ENCODE measurements at places on chromosomes 1 and 21. TPM values are rescaled to one million over a fixed set of nuclear protein-coding genes. Genes with fewer than 3 reads are reported as not detected.

- no peak for DNase-seq
Observed at GRCh38 chr1:199273837-199274379, 635.1 kb downstream of the PTPRC start.

CAPZA1 gene
- 60.6 TPM for total RNA-seq

GRCh38 chr1:241870336-241870735 lies 22.3 kb downstream of the EXO1 start:
- no peak for DNase-seq

DNA sequence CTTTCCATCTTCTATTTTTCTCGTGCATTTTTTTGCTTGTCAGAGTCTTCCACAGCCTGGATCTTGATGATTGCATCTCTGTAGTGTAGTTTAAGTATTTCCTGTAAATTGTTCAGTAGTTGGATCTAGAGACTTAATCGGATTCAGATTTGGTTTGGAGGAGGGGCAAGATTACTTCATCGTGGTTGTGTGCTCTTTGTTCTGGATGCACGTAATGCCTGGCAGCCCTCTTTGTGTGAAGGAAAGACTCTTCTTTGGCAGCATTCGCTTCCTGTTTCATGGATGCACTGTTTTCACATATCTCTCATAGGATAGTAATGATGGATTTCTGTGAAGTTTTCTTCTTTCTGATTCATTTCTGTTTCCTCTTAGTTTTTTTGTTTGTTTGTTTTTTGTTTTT lies 14.2 kb downstream of the SEMA4A start:
- DNase-seq = no peak

DUSP10 gene
- 10.9 TPM for total RNA-seq

GIPC2 gene
- 3.6 TPM for total RNA-seq

DNA sequence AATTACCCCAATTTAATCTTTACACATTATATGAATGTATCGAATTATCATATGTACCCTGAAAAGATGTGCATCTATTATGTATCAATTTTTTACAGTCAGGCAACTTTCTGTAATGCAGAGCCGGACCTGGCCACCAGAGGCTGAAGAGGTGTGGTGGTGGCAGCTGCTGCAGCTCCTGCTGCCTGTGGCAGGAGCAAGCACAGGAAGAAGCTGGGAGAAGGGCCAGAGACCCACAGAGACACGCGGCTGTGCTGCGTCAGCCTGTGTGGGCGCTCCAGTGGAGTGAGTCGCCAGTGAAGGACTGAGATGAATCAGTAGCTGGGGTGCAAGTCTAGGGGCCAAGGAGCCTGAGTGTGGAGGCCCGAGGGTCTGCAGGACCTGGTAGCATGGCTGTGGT lies 74.3 kb upstream of the COG2 start:
- DNase-seq = no peak

DNA sequence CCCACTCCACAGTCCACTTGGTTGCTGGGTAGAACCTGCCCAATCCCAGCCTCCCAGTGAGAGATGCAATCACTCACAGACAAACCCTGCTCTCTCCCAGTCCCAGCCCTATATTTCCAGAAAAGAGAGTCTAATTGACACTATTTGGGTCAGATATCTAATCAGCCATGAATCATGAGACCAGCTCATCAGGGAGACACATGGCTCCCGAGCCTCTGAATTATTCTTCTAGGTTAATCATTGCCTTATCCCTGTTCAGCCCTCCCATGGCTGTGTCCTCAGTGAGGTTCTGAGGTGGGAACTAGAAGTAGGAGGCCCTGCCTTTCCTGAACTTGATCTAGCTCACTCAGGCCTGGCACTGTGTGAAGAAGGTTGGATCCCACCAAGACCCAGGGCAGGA lies 49.9 kb upstream of the ZC3H12A start:
- no peak for DNase-seq

DNA sequence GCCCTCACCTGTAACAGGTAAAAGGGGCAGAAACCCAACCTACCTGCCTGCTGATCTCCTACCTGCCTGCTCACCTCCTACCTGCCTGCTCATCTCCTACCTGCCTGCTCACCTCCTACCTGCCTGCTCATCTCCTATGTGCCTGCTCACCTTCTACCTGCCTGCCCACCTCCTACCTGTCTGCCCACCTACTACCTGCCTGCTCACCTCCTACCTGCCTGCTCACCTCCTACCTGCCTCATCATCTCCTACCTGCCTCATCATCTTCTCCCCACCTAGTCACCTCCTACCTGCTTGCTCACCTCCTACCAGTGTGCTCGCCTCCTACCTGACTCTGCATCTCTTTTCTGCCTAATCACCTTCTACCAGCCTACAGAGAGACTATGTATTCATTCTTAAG lies 452.9 kb downstream of the MATN1 start:
- DNase-seq = no peak

GRCh38 chr1:147534386-147534785 lies 6.9 kb upstream of the BCL9 start:
- no peak for DNase-seq

GRCh38 chr21:42711667-42712066 lies 58.2 kb downstream of the PDE9A start:
- no peak for DNase-seq

DNA sequence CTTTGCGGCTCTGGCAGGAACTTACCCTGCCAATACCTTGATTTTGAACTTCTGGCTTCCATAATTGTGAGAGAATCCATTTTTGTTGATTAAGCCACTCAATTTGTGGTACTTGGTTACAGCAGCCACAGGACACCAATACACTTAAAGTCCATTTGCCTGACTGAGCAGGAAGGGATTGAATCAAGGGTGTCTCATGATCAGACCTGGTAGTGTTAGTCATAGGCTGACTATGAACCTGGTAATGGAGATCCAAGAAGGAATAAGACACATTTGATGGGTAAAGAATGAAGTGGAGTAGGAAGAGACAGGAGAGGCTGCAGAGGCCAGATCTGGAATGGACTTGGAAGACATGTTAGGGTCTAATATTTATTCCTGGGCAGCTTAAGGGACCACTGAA lies 31.2 kb upstream of the MAP1LC3C start:
- no peak for DNase-seq

TPM3 gene
- 130 TPM for total RNA-seq

DNA sequence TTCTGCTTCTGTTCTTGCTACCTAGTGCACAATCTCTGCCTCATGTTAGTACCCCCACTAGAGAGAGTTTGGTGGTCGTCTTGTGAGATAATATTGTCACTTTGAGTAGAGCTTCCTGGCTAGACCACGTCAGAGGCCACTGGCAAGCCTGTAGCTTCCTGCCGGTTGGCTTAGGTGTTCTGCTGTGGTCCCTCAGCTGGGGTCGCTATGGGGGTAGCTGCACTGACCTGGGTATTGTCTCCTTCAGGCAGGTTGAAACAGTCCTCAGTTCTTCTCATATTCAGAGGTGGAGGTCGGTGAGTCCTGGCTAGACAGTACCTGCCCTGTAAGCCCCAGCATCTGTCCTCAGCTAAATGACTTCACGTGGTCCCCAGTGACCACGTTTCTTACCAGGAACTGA lies 86.2 kb downstream of the C1orf94 start:
- DNase-seq = no peak

GRCh38 chr1:24275510-24275909 lies 43.6 kb upstream of the GRHL3 start:
- DNase-seq = no peak

DNA sequence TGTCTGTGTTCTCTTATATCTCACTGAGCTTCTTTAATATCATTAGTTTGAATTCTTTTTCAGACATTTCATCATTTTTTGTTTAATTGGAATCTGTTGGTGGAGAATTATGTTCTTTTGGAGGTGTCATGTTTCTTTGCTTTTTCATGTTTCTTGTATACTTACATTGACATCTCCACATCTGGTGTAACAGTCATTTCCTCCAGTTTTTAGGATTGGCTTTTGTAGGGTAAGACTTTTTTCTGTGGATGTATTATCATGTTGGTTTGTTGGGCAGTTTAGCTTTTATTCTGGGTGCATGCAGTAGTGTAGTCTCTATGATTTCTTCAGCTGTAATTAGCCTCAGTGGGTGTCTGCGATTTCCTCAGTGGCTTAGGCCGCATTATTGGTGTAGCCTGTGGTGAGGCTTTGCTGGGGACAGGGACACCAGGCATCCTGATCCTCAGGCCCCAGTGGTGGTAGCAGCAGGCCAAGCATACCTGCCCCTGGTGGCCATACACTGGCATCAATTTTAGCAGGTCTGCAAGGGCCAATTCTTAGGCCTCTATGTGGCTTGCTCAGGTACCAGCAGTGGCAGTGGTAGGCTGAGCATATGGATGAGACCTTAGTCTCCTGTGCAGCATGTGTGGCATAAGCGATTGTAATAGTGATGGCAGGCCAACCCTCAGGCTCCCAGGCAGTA lies 77.6 kb upstream of the SAMD13 start:
- no peak for DNase-seq

- no peak for DNase-seq
Observed at GRCh38 chr21:25449950-25450349, 157.3 kb downstream of the MRPL39 start.

TM2D1 gene
- 62.2 TPM for total RNA-seq

- DNase-seq = peak; percentile 67
Observed at GRCh38 chr1:167533851-167534300, 15.5 kb upstream of the CD247 start.

CCSAP gene
- total RNA-seq = 3.5 TPM

LAX1 gene
- total RNA-seq = 0.28 TPM

MAB21L3 gene
- not detected for total RNA-seq

PHLDA3 gene
- 80.2 TPM for total RNA-seq

DNA sequence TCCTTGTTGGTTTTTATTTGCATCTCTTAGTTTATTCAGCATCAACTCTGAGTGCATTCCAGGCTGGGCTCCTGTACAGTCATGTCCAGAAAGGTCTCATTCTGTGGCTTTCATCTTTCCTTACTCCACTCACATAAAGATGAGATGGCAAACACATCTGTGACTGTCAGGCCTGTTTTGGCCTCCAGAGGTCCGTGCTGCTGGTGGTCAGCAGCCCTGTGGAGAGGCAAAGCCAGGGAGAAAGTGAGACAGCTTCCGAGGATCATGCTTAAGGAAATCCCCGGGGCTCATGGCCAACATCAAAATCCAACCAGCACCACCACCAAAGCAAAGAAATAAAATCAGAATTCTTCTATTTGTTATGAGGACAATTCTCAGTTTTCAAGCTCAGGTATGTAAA lies 96.1 kb upstream of the HIVEP3 start:
- DNase-seq = no peak

DNA sequence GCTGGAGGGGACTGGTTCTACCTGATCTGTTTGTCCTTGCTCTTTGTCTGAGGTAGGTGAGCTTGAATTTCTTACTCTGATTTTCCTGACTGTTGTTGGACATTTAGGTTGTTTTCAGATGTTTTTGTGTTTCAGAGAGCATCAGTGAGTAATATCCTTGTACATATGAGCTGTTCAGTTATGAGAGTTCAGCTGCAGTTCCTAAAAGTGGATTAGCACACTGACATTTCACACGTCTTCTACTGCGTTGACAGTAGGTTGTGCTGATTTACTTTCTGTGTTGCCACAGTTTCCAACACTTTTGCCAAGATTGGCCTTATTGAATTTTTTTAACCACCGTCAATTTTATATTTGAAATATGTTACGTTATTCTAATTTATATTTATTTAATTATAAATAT lies 27.7 kb downstream of the CXADR start:
- DNase-seq = no peak

- no peak for DNase-seq
Observed at GRCh38 chr1:224873434-224874369, 55.8 kb upstream of the DNAH14 start.

PGBD5 gene
- total RNA-seq = under 0.01 TPM

DNA sequence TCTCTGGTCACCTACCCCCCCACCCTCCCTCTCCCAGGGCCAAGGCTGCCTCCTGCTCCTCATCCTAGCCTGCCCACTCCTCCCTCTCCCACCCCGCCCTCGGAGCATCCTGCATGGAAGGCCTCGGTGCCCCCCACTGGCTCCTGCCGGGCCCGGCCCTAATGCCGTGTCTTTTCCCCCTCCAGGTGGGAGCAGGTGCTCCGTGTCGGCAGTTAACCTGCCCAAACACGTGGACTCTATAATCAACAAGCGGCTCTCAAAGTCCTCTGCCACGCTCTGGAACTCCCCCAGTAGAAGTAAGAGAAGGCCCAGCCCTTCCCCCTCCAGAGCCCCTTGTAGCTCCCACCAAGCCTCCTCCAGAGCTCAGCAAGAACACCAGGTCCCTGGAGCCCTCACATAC lies 18.8 kb downstream of the MAP7D1 start:
- DNase-seq = no peak

All from uterus (tissue), 4 donors.